Karpas-422 (cell line): ENCODE measurements at places on chromosomes 2 and 18. TPM values are rescaled to one million over a fixed set of nuclear protein-coding genes. Genes with fewer than 3 reads are reported as not detected.

GRCh38 chr2:70036290-70036689, 51.0 kb upstream of the PCBP1 start:
- H3K36me3 ChIP-seq: no peaks in the 10 kb centered on the region
- no peaks in the 10 kb centered on the region for H3K4me1 ChIP-seq
- no peak overlapping the region for H3K27ac ChIP-seq
- no peaks in the 10 kb centered on the region for H3K27me3 ChIP-seq
- DNase-seq: no peak

- no peak overlapping the region for H3K4me3 ChIP-seq
- peaks cover 57% of the 10 kb centered on the region for H3K4me1 ChIP-seq
- no peak for DNase-seq
- H3K27ac ChIP-seq: no peak overlapping the region
- no peaks in the 10 kb centered on the region for H3K27me3 ChIP-seq
Observed at GRCh38 chr2:197236159-197236558, 74.4 kb downstream of the ANKRD44 start.

DNA sequence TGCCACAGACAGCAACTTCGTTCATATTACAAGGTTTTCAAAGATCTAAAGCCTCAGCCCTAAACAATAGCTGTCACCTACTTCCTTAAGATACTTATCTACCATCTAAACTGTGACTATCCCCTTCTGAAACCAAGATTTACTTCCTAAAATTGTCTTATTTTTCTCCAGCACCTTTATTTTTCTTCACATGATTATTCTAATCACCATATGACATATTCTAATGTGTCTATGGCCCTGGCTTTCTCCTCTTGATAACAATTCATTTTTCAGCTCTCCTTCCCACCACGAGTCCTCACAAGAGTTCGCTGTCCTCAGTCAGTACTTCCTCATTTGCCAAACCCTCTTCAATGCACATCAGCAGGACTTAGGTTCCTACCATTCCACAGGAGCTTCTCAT, 53.9 kb downstream of the RTTN start:
- H3K27me3 ChIP-seq: no peaks in the 10 kb centered on the region
- no peak overlapping the region for H3K27ac ChIP-seq
- peaks cover 20% of the 10 kb centered on the region; the same call in 1 of the 2 replicates for H3K36me3 ChIP-seq

DNA sequence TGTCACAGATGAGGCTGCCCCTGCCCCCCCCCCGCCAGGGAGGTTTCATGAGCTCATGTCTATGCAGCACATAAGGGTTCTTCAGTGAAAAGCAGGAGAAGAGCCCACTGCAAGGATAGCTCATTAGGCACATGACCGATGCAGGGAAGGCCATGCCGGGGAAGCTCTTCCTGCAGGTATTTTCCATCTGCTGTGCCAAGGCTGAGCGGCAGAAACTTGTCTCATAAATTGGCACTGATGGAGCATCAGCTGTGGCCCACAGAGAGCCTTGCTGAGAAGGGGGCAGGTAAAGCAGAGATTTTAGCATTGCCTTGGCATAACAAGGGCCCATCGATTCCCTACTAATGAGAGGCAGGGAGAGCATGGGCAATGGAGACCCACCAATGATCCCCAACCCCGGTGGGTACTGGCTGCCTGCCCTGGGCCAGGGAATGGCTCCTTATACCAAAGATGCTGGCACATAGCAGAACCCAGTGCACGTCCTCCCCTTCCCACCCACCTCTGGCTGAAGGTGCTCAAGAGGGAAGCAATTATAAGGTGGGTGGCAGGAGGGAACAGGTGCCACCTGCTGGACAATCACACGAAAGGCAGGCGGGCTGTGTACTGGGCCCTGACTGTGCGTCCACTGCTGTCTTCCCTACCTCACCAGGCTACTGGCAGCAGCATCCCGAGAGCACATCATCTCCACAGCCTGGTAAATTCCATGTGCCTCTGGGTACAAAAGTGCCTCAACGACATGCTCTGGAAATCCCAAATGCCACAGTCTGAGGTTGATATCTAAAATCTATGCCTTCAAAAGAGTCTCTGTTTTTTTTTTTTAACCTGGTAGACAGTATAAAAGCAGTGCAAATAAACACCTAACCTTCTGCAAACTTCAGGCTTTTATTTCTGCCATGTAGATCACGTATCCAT, 41.4 kb downstream of the STEAP3 start:
- DNase-seq: peak; percentile 81
- H3K27me3 ChIP-seq: no peaks in the 10 kb centered on the region
- no peak overlapping the region for H3K4me3 ChIP-seq
- no peaks in the 10 kb centered on the region for H3K4me1 ChIP-seq

DNA sequence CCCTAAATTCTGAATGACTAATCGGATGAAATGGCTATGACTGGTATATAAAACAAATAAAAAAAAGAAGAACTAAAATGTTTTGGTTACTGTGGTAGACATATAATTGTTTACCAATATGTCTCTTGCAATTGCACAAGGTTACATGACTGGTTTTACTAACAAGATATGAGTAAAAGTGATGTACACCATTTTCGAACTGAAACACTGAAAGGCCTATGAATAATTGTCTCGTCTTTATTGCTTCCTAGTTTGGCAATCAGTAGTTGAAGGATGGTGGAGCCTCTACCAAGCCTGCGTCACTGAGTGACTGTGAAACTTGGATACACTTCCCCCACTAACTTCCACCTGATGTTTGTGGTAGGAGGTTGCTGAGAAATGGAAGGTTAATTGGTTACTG, 16.5 kb downstream of the CDH19 start:
- no peaks in the 10 kb centered on the region for H3K36me3 ChIP-seq
- no peaks in the 10 kb centered on the region for H3K27me3 ChIP-seq
- H3K4me1 ChIP-seq: no peaks in the 10 kb centered on the region
- H3K27ac ChIP-seq: no peak overlapping the region

GRCh38 chr2:167607211-167607610, 640.2 kb downstream of the STK39 start:
- no peak overlapping the region for H3K4me3 ChIP-seq
- no peaks in the 10 kb centered on the region for H3K27me3 ChIP-seq
- no peaks in the 10 kb centered on the region for H3K36me3 ChIP-seq
- H3K27ac ChIP-seq: no peak overlapping the region
- no peak for DNase-seq

GPR55 gene
- 2.9 and 9.5 TPM in 2 replicates for total RNA-seq

ALPP gene
- not detected in 2 replicates for total RNA-seq

IGFBP2 gene
- total RNA-seq: not detected in 2 replicates

VAMP8 gene
- total RNA-seq: 122 and 141 TPM in 2 replicates

LBX2 gene
- 7.2 and 15.8 TPM in 2 replicates for total RNA-seq

REG1B gene
- total RNA-seq: not detected in 2 replicates
